ENCODE measurements at places on chromosomes 11 and 22.

DNA sequence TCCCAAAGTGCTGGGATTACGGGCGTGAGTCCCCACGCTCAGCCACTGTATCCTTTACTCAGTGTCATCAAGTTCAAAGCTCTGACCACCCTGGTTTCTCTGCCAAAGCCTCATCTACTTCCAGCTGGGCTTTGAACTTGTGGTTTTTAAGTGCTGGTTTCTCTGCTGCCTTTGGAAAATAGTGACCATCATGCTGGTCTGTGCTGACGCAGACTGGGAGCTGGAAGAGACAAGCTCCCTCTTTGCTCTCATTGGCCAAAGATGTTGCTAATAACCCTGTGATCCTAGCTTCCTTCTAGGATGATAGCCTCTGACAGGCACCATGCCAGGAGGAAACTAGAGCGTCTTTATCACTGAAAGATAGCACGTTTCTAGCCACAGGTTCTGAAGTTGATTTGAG is 62.4 kb downstream of the ALX4 start:
- DNase-seq = no peak

DNA sequence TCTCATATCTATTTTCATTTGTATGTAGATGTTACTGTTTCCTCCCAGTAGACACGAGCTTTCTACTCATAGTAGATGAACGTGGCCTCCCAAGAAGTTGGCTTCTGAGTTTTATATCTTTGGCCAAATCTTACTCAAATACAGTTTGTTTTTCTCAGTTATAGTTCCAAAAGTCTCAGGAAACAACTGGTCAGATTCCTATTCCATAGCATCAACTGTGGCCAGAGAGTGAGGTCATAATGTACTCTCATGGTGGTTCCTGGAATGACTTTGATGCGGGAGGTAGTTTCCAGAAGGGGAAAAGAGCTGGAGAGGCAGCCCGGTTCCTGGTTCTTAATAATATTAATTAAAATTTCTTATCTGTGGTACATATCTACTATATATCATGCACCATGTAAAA is 77.3 kb downstream of the SLC17A6 start:
- no peak for DNase-seq

GRCh38 chr11:126375726-126376125 is 20.2 kb downstream of the ST3GAL4 start:
- no peak for DNase-seq

DNA sequence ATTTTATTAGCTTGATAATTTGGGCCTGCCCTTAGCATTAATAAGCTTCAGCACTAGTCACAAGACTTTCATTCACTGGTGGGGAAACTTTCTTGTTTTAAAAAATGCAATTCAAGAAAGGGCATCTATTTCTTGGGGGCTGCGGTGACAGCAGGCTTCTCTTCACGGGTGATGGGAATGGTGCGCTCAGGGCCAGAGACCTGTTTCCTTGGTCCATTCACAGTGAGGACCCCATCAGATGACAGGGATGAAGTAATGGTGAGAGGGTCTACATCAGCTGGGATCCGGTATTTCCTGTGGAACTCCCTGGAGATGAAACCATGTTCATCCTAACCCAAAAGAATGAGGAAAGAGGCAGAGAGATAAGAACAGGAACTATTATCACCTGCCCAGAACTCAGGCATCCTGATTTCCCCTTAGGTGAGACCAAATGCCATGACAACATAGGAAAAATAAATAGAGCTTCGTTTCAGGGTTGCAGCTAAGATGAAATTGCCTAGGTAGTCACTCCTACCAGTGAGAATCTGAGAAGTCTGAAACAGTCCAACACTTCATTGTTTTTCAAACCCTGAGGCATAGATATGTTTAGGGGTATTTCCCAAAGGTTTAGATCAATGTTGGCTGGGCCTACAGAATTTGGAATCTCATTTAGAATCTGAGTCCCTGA is 2.8 kb downstream of the CRYAB start:
- no peak for DNase-seq

GRCh38 chr11:117825538-117826189 is 1.1 kb upstream of the FXYD2 start:
- no peak for DNase-seq

DNA sequence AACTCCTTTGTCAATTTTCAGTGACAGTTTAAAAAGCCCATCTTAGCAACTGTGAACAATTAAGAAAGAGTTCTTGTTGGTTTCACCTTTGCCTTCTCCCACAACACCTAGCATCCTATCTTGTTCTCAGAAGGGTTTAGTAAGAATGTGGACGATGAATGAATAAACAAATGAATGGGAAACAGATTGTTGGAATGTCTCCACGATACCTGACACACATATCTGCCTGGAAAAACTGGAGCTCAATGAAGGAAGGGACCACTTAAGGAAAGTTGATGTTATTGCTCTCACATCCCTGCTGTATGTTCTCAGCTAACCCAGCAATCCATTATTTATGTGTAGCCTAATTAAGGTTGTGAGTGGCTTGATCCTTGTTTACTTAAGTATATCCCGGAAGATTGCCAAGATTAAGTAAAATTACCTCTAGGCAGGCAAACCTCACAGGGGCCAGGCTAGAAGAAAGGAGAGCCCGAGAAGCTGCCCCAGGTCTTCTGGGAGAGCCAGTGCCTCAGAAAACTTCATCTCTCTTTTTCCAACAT is 286.4 kb downstream of the NXPE2 start:
- DNase-seq = no peak

- peak; percentile 27 for DNase-seq
Observed at GRCh38 chr11:120235024-120235628, 4.8 kb upstream of the POU2F3 start.
